Mesenteric fat pad (tissue), 1 donor: ENCODE measurements at places on chromosomes 2 and 18.

DNA sequence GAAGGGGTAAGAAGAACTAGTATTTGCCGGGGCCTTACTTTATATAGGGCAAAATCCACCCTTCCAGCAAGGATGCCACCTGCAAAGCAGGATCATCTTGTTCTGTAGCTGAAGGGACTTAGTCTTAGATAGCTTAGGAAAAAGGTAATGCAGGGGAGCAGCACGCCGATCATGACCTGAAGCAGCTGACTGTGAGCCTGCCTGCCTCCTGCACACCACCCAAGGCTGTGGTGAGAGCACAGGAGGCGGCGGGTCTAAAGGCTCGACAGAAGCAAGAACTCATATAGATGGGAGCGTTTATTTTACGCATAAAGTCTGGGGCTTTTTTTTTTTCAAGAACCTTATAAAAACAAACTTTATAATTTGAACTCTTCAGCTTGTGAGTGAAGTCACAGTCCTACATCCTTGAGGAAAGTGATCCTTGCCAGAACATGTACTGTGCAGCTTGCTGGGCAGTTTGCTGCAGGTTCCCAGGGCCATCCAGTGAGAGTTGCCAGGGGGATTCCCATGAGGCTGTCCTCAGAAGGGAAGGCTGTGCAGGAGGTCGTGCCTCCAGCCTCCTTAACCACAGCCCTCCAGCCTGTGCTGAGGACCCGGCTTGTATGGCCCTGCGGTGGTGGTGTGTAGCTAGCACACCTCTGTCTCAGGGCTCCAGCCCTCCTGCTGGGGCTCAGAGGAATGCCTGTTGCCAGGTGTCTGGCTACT lies 92.1 kb downstream of the RNF144A start:
- peak; percentile 72 for DNase-seq

DNA sequence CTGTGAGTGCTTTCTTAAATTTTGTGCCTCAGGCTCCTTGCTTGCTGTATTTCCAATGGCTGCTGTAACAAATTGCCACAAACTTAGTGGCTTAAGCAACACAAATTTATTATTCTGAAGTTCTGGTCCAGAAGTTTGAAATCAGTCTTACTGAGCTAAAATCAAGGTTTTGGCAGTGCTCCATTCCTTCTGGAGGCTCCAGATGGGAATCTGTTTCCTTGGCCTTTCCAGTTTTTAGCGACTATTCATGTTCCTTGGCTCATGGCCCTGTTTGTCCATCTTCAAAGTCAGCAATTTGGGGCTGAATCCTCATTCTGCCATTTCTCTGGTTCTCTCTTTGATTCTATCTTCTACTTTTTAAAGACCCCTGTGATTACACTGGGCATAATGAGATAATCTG lies 31.8 kb downstream of the STRADB start:
- DNase-seq = no peak

DNA sequence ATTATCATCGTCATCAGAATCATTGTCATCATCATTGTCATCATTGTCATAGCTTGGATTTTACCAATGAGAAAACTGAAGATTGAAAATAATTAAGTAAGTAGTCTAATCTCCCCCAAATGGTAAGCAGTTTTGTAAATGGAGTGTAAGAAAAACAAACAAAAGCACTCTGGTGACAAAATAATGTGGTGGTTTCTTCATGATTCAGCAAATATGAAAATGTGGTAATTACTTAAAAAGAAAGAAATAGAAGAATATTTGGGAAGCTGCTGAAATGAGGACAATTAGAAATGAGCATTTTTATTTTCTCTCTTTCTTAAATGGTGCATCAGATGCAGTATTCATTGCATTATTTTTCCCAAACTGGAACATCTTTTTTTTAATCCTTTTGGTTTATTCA lies 514.4 kb downstream of the DCDC2C start:
- no peak for DNase-seq

GRCh38 chr18:64566456-64566855 lies 417.6 kb upstream of the LINC00305 start:
- DNase-seq = no peak

- no peak for DNase-seq
Observed at GRCh38 chr2:19358242-19359020, at the start of gene OSR1. Gene OSR1 (minus strand): TSS chr2:19358623. CDS start chr2:19353805, 4,818 bp downstream.
